HEK293T (cell line): ENCODE measurements at places on chromosomes 12 and 14.

- no peak for DNase-seq
Measured at GRCh38 chr12:56202838-56203237, 13.6 kb upstream of the SMARCC2 start.

DNA sequence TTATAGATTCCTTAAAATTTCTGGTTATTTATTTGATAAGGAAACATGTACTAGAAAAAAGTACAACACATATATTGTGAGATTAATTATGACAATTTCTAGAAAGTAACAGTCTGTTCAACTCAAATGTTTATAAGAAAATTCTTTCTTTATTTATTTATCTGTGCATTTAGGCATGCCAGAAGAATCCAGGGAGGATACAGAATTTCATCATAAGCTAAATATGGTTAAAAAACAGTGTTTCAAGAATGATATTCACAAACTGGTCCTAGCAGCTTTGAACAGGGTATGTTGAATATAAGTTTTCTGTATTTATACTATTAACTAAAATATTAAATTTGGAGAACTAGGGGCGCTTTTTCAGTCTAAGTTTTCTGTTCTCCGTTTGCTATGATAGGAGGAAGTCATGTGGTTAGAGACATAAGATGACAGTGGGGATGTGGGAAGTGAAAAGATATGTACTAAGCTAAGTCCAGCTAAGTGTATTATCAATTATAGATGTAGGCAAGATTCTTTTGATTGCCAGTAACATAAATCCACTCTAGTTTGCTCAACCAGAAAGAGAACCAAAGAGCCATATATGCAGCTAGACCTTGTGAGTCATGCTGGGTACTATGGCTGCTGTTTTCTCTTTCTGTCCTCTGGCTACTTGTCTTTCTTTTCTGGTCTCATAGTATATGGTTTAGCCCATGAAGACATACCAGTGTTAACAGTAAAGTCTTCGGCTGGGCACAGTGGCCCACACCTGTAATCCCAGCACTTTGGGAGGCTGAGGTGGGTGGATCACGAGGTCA lies 39.0 kb downstream of the LRRK2 start:
- DNase-seq = no peak

- DNase-seq = no peak
Measured at GRCh38 chr12:22262309-22262708, 72.2 kb downstream of the ST8SIA1 start.

DNA sequence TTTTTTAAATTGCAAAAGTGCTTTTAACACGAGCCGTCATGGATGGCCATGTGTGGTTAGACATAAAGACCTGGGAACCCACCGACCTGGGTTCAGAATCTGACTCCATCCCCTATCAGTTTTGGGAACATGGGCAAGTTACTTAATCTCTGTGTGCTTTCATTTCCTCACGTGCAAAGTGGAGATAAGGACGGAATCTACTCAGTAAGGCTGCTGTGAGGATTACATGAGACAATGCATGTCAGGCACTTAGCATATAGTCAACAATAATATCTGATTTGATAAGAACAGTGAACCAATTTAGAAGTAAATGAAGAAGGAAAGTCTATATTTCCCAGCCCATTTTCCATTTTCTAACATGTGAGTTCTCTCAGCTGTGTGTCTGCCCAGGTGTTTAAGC lies 235.4 kb downstream of the SUDS3 start:
- DNase-seq = no peak

- no peak for DNase-seq
Measured at GRCh38 chr12:662566-663292, 516 bp downstream of the NINJ2 start.

GRCh38 chr12:105329926-105330282 lies 587 bp upstream of the C12orf75 start:
- no peak for DNase-seq

DNA sequence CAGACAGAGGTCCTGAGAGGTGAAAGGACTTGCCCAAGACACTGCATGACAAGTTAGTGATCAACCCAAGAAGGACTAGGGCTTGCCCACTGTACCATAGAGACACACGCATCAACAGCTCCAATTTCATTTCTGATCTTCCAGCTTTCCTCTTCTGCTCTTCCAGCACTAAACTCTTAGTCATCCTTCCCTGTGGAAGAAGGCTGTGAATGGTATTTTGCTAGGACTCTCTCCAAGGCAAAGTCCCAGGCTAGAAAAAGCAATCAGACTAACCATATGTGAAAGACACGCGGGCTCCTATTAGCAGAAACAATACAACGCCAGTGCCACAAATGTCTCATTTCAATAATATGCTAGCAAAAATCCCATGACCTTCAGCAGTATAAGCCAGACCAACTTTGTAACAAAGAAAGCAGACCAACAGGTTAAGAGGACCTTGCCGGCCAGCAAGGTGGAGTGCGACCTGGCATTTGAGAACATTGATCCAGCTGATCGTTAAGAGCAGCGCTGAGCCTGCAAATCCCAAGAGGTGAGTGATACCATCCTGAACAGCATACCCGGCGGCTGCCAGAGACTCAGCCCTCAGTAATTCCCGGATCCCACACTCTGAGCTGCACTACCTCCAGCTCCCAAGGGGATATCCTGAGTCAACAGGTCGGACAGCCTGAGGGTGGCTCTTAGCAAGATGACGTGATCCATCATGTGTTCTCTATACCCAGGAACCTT lies 132.5 kb downstream of the FOXN3 start:
- DNase-seq = no peak

DNA sequence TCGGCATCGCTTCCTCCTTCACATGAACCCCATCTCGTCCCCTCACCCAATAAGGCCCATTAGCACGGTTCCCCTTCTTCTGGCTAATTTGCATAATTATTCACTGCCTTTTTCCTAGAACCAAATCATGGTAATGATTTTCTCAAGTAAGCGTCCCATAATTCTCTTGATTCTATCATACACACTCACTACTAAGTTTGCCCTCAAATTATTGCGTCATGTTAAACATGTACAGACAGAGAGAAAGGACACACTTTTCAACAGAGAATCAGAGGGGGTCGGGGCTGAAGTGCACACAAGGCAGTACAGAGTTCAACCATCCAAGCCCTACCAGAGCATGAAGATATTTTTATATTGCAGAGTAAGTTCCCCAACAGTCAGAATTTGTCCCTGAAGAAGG lies 256.6 kb downstream of the FOXN3 start:
- DNase-seq = no peak

- no peak for DNase-seq
Measured at GRCh38 chr12:106149096-106149784, 10.5 kb upstream of the NUAK1 start.

DNA sequence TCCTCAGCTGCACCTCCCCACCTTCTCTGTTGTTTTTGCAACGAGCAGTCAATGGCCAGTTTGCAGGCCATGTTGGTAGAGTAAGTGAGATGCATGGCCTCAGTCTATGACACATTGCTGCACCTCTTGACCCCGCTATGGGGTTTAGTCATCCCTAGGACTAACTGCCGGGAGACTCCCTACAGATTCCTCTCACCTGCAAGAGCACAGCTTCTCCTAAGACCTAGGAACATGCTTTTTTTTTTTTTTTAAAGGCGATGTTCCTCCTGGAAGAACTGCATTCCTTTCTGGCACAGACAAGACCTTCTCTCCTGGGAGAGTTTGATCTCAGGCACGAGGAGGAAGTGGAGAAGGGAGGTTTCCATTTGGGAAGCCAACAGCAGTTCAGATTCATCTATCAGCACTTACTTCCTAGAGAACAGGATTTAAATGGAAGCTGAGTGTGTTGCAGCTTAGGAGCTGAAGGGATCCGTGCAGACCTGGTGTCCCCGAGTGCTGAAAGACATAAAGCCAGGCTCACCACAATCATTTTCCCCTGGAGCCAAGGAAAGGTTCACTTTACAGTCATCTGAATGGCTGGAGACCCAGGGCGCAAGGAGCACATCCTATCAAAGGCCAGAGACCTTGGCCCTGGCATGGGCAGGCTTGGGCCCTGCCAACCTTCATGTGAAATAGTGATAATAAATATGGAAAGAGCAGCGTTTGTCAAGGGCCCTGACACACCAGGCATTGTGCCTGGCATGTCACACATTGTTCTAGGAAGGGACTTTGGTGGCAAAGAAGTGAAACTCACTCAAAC lies 104.1 kb downstream of the LGMN start:
- no peak for DNase-seq
